Stimulated activated CD8-positive, alpha-beta memory T cell treated with anti-CD3 and anti-CD28 coated beads, Interleukin-7, amount 100 ng/mL, for 24 hours (primary cell): ENCODE measurements at places on chromosomes 1 and 21.

GRCh38 chr1:92653605-92654381 lies 131.1 kb downstream of the EVI5 start:
- DNase-seq = no peak

GRCh38 chr1:179803918-179804317 lies 60.8 kb downstream of the FAM163A start:
- DNase-seq = no peak

DNA sequence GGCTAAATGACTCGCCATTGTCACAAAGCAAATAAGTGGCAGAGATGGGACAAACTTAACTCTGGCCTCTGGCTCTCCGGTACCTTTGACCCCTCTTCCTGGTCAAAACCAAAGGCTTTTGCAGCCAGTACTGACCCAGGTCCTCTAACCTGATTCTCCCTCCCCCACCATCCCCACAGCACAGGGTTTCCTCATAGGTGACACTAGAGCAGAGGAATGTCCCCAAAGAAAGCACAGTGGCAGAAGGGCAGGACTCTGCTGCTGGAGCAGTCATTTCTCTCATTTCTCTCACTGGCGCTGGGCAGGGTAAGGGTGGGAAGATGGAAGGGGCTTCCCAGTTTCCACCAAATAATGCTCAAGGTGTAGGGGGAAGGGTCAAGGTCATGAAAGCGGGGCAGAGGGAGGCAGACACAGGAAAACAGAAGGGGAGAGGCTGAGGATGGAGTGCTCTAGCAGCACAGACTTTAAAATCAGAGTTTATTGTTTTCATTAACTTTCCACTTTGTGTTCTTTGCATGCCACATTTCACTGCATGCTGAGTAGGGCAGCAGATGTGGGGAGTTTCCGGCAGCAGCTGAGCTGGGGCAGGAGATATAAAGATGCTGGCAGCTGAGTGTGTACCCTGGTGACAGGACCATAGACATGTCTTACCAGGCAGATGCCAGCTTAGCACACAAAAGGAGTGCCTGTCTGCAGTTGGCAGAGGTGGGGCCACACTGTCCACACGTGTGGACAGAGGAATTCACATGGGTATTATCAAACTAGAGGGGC lies 80.5 kb downstream of the FAM78B start:
- no peak for DNase-seq

DNA sequence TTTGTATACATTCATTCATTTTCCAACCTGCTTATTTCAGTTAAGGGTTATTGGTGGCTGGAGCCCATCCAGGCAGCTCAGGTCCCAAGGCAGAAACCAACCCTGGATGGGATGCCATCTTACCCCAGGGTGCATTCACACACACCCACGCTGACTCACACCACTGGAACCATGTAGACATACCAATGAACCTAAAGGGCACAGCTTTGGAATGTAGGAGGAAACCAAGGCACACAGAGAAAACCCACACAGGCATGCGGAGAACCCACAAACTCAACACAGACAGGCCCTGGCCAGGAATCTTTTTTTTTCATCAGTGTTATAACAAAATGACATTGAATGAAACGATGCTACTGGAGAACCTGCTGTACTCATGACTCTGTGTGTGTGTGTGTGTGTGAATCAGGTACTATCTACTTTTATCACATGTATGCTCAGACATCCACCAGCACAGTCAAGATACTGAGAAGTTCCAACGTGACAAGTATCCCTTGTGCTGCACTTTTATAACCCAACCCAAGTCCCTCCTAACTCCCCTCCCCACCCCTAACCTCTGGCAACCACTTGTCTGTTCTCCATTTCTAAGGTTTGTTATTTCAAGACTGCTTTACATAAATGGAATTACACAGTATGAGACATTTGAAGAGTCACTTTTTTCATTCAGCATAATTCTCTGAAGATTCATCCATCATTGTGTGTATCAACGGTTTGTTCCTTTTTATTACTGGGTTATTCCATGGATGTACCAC lies 286.8 kb upstream of the PLD5 start:
- DNase-seq = no peak

DNA sequence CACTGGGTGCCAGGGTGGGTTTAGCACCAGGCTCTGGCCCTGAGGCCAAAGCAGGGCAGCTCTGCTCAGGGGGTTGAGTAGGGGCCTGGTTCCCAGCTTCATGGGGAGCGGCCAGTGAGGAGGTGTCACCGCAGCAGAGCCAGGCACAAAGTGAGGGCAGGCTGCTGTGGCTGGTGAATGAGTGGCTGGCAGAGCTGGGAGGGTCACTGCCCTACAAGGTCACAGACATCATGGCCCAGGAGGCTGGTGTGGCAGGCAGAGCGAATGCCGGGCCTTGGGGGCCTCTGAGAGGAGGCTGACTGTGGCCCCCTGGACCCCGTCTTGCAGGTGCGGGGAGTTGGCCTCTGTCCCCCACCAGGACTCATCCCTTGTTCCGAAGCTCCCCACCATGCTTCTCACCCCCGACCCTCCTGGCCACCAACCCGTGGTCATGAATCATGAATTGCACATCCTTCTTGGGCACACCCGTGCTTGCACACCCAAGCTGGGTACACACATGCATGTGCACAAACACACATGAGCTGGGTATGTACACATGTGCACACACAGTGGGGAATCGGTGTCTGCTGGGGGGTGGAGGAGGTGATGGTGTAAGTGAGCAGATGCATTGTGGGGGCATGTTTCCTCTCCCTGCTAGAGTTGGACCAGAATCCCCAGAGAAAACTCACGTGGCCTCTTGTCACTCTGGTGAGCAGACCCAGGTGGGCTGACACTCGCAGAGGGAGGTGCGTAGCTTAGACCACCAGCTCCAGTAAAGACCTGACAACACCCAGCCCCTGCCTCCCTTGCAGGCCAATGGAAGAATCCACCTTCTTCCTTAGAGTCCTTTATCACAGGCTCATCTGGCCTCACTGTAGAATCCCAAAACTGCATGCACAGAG lies 4.8 kb upstream of the GNB1 start:
- no peak for DNase-seq

GRCh38 chr1:108010581-108010980 lies 45.6 kb upstream of the VAV3 start:
- DNase-seq = no peak

DNA sequence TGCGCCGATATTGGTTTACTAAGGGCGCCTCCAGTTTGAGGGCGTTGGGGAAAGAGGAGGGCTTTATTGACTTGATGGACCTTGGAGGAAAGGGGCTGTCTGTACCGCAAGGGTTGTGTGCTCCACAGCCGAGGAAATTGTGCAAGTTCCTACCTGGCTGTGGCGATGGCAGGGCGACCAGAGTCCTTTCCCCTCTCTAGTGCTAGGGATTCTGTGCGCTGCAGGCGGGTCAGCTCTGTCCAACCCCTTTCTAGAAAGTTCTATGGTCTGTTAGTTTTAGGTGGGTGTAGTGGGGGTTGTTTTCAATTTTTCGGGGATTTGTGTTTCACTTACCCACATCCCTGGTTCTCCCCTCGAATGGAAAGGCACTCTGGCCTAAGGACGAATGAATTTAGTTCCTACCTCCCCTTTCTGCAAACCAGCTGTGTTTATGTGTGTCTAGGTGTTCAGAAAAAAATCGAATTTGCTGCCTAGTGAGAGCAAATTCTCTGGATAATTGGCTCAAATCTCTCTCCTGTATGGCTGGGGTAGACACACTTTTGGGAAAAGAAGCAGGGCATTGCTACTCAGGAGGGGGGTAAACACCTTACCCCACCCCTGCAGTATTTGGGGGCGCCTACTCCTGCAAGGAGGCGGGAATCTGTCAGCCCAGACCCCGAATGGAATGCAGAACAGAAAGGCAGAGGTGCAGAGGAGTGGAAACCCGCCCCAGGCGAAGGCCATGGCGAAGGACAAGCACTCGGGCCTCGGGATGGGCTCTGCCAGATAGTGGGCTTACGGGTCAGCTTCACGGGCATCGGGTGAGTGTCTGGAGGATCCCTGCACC lies 2.0 kb downstream of the DMBX1 start:
- DNase-seq = no peak

DNA sequence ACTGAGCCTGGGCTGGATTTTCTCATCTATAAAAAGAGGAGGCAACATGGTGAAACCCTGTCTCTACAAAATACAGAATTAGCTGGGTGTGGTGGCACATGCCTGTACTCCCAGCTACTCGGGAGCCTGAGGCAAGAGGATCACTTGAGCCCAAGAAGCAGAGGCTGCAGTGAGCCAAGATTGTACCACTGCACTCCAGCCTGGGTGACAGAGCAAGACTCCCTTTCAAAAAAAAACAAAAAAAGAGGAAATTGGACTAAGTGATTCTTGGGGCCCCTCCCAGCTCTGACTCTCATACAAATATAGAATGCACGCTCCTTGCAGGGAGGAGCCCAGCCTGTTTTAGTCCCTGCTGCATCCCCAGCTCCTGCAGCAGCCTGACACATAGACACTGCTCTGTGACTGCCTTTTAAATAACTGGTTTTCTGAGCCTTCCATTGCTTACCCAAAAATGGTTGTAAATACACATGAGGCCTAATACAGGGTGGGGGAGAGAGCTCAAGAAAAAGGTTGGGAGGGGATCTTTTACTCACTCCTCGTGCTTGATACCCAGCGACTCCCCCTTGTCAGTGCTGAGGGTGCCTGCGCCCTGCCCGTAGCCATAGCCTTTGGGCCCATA lies 17.2 kb downstream of the CSRP1 start:
- DNase-seq = no peak

- no peak for DNase-seq
Observed at GRCh38 chr1:106956721-106957120, 99.8 kb upstream of the PRMT6 start.

GRCh38 chr21:28592205-28592865 lies 400.3 kb downstream of the LTN1 start:
- DNase-seq = no peak

DNA sequence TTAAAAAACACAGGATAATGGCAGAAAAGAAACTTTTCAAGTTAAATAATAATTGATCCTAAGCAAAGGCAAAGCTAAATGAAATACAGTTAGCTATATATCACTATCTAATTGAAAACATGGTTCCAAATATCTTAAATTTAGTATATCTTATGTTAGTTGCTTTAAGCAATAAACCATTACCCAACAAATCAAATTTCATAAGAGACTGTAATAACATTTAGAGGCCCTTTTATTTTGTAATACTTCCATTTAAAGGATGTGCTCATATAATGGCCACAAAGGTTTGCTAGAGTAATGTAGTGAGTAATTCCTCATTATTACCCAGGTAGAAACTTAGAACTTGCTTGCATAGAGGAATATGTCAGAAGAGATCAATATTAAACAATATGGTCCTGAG lies 32.3 kb downstream of the RPL5 start:
- DNase-seq = no peak

- DNase-seq = no peak
Observed at GRCh38 chr1:229136822-229137221, 134.1 kb upstream of the RAB4A start.

DNA sequence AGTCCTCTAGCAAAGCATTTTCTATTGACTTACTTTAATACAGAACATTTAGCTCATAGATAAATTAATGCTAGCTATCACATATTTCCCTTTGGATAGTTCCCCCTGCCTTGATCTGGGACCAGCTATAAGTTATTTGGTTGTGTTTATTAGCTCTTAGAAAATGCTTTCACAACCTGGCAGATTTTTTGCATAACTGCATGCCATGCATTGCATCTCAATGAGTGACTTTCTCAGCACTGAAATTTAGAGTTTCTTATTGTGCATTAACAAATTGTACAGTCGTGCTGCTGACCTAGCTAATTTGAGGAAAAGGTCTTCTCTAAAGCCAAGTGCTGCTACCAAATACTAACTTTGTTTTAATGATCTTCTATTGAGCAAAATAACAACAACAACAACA lies 164.8 kb downstream of the PLPPR5 start:
- DNase-seq = no peak

DNA sequence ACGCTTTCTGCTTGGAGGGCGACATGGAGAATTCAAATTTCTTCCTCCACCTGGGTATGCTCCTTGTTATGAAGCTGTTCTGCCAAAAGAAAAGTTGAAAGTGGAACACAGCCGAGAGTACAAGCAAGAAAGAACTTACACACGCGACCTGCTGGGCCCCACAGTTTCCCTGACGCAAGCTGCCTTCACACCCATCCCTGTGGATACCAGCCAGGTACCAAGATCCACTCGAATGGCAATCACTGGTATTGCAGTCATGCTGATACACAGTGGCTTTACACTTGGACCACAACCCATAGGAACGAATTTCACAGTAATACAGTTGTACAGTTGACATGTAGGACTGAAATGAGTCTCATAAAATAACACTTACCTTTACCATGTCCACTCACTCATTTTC lies 387.4 kb downstream of the ZP4 start:
- DNase-seq = no peak

- no peak for DNase-seq
Observed at GRCh38 chr1:212166644-212167043, 118.6 kb upstream of the PPP2R5A start.

GRCh38 chr1:15504436-15504835 lies 19.6 kb downstream of the CASP9 start:
- DNase-seq = no peak

DNA sequence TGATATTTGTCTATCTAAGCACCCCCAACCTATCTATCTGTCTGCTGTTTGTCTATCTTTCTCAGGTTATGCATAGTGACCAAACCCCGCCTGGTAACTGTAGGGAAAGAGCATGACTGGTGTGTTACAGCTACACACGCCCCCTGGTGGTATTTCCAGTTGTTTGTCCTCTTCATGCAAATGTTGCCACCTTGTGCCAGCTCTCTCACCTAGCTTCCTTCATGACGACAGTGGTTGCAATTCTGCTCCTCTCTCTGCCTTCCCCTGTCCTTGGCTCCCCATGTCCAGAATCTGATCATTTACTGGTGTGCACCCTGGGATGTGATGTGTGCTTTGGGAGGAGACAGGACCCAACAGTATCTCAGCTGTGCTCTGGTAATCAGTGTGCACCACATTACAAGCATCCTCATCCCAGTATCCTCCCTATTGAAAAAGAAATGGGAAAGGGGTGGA lies 8.1 kb upstream of the INKA2 start:
- DNase-seq = no peak

DNA sequence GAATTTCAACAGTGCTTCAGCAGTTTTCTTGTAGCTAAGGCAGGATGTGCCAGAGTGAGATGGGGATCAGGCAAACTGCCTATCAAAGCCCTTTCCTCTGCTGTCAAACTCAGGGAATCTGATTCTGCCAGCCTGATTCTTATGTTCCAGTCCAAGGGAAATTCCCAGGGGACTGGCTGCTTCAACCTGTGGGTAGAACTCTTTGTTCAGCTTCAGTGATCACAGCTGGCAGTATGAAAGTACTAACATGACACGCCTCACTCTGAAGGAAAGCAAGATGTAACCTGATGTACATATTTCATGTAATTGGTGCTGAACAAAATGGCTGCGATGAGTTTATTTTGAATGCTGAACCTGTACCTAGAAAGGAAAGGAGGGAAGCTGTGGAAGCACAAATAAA lies 40.1 kb upstream of the SLC5A9 start:
- no peak for DNase-seq

DNA sequence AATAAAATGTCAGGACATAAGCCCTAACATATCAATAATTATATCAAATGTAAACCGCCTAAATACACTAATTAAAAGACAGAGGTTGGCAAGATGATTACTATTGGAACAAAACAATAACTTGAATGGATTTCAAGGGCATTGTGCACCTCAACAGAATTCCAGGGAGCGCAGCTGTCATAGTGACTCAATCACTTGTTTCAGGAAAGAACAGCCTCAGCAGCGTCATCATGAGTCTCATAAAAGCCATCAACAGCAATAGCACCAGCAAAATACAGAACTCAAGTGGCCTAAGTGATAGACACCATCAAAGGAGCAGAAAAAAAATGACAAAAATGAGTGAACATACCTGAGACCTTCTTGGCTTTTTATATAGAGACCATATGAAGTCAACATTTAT lies 632.7 kb upstream of the NR5A2 start:
- DNase-seq = no peak
